H54 (cell line): ENCODE measurements at places on chromosomes 7 and 10.
A peak's percentile ranks its signal among the peaks of the same experiment; 100 is the strongest.

- no peak for DNase-seq
Measured at GRCh38 chr7:114298011-114298410, 116.6 kb upstream of the FOXP2 start.

DNA sequence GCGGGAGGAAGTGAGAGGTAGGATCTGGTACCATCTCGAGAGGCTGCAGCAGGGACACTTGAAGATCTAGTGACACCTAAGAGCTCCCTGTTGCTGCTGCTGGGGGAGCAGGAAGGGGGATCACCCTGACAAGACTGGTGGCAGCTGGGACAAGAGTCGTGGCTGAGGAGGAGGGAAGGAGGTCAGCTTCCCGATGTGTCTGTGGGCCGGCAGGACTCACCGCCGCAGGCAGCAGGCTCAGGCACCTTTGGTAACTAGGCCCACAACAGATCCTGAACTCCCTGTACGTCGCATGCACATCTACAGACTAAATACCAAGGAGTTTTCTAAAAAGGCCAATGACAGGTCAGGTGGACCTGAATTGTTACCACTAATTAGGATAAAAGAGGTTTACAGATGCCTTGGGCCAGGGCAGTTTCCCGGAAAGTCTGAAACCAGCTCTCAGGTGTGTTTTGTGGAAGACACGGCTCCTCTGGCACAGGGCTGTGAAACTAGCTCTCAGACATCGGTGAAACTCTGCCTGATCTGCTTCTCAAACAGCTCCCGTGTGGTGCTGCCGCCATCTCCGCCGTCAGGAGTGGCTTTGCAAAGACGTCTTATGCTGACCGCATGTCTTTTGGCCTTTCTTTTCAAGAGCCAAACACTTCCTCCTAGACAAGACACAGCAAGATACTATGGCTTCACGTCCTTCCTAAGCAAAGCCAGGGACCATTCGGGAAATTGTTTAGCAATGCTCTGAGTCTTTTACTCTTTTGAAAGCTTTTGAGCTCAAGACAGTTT is 609.7 kb downstream of the PTPRN2 start:
- no peak for DNase-seq

GRCh38 chr7:127959770-127960169 is 71.5 kb downstream of the LRRC4 start:
- no peak for DNase-seq

DNA sequence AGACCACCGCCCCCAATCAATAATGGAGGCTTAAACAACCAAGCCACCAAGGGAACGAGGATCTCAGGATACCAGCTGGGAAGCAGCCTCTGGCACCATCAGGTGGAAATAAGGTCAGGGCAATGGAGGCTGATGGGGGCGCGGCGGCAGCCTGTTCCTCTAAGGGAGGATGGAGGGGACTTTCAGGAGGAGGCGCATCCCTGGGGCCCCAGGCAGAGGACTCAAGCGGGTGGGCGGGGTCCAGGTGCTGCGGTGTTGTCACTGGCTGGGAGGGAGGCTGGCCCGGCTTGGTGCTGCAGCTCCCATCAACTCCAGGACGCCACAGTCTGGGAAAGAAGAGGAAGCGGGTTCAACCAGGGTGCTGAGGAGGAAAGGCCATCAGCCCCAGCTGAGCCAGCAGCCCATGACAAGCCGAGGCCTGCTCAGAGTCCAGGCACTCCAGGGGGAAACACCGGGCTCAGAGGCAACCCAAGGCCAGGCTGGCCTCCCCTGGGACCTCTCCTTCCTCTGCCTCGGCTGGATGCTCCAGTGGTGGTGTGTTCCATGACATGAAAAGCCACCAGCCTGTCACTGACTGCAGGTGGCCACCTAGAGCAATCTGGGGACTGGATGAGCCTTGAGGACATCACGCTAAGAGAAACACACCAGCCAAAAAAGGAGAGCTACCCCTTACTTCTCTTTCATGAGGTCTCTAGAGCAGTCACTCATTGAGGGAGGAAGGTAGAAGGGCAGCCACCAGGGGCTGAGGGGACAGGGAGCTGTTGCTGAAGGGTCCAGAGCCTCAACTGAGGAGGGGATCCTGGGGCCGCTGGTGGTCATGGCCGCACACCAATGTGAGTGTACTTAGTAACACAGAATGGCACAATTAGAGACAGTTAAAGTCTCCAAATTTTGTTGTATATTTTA is 4.6 kb downstream of the GIGYF1 start:
- no peak for DNase-seq

DNA sequence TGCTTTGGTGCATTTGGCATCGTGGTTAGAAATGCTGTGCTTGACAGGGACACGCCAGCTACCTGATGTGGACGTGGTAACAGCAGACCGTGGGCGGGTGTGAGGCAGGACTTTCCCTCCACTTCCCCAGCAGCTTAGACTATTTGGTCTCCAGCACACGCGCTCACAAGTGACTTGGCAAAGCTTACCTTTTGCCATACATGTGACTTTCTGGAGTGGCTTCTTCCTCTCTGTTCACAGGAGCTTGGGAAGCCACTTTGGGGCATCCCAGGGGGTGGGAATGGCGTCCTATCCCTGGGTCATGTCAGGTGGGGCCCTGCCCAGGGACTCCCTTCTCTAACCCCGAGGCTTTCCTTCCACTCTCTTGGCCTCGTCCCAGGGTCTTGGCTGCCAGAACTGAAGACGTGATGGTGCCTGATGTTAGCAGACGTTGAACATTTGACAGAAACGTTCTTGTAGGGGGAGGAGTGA is 228.7 kb upstream of the KLF6 start:
- DNase-seq: no peak

- no peak for DNase-seq
Measured at GRCh38 chr10:52297747-52298146, 16.3 kb upstream of the DKK1 start.

- DNase-seq: no peak
Measured at GRCh38 chr7:118158766-118159165, 25.2 kb upstream of the LSM8 start.

- no peak for DNase-seq
Measured at GRCh38 chr7:1591396-1591795, 21.6 kb upstream of the PSMG3 start.

GRCh38 chr10:112834751-112835181 is 115.3 kb upstream of the TCF7L2 start:
- no peak for DNase-seq

GRCh38 chr7:97971990-97972943 is 17.7 kb downstream of the OCM2 start:
- peak; percentile 92 for DNase-seq

DNA sequence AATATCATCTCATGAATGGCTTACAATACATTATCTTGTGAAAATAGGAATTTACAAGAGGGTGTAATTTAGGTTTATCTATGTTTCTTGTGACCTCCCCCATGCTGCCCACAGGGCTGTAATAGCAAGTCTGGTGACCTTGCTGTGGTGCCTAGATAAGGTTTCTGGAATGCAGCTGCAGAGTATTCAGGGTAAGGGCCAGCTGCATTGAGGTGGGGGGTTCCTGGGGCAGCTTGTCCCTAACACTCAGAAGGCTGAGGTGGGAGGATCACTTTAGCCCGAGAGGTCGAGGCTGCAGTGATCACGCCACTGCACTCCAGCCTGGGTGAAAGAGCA is 5.3 kb upstream of the DHTKD1 start:
- no peak for DNase-seq

GRCh38 chr10:86757113-86757972 is 924 bp downstream of the BMPR1A start:
- peak; percentile 38 for DNase-seq

DNA sequence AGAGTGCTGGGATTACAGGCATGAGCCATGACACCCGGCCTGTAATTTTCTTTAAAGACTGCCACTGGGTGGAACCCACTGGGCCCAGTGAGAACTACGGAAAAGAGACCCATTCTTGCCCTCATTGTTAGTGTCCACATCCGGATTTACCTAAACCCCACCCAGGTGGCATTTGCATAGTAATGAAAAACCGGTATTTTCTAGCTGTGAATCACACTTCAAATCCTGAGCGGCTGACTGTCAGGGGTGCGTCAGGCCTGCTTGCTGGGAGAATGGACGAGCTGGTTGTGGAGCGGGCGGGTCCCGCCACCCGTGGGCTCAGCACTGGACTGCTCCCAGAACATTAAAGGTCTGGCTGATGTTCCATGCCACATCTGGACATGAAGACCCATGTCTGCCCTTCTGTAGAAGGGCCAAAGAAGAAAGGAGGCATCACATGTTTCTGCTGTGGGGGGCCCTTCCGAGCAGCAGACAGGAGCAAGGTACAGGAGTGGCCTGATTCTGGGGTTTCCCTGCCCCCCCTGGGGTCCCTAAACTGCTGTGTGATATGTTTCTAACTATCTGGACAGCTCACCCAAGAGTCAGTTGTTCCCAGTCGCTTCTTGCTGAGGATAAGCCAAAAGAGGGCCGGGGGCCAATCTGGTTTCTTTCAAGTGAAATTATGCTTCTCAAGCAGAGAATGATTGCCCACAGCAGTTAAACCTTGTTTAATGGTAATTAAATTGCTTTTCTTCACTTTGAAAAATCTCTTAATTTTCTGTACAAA is 46.4 kb downstream of the KIAA1217 start:
- DNase-seq: no peak
